ENCODE measurements at places on chromosomes 16 and 17. TPM values are rescaled to one million over a fixed set of nuclear protein-coding genes. Genes with fewer than 3 reads are reported as not detected.
A peak's percentile ranks its signal among the peaks of the same experiment; 100 is the strongest.

DNA sequence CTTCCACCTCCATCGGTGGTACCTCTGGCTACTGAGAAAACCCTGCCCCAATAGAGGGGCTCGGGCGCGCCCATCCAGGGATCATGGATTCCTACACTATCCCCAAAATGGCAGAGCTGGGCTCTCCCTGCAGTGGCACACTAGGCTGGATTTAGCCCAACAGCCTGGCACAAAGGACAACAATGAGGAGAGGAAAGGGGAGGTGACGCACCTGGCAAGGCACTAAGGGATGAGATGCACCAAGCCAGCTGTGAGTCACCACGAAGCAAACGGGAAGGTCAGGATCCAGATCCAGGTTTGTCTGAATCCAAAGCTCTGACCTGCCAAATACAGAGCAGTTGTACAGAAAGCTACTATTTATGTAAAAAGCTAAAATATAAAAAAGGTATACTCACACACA is 18.1 kb downstream of the UBE2O start:
- H3K36me3 ChIP-seq, result no peaks in the 10 kb centered on the region
- H3K27ac ChIP-seq, result no peak overlapping the region
- H3K27me3 ChIP-seq, result no peaks in the 10 kb centered on the region
- no peak overlapping the region for H3K4me3 ChIP-seq
- no peak for DNase-seq

- H3K27me3 ChIP-seq, result no peaks in the 10 kb centered on the region
- H3K4me1 ChIP-seq, result no peaks in the 10 kb centered on the region
- DNase-seq, result no peak
Measured at GRCh38 chr16:19748389-19749168, 30.5 kb downstream of the IQCK start.

DNA sequence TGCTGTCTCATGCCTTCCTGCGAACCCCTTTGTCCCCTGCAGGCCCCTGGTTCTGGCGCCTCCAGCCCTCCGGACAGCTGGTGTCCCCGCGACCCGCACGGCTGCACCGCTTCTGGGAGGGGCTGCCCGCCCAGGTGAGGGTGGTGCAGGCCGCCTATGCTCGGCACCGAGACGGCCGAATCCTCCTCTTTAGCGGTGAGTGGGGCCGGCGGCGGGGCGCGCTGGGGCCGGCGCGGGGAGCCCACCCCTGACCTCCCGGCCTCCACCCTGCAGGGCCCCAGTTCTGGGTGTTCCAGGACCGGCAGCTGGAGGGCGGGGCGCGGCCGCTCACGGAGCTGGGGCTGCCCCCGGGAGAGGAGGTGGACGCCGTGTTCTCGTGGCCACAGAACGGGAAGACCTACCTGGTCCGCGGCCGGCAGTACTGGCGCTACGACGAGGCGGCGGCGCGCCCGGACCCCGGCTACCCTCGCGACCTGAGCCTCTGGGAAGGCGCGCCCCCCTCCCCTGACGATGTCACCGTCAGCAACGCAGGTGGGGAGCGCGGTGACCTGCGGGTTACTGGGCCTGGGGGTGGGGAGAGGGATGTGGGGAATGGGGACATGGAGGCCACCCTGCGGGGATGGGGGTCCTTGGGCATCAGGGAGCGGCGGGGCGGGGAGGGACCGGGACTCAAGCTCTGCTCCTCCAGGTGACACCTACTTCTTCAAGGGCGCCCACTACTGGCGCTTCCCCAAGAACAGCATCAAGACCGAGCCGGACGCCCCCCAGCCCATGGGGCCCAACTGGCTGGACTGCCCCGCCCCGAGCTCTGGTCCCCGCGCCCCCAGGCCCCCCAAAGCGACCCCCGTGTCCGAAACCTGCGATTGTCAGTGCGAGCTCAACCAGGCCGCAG is 7.1 kb upstream of the IL32 start:
- H3K36me3 ChIP-seq, result no peaks in the 10 kb centered on the region
- H3K27ac ChIP-seq, result no peak overlapping the region
- DNase-seq, result no peak
- H3K4me3 ChIP-seq, result peak overlapping the region; percentile 43
- no peaks in the 10 kb centered on the region for H3K27me3 ChIP-seq
- H3K4me1 ChIP-seq, result no peaks in the 10 kb centered on the region

The MT4 gene
- not detected for total RNA-seq

DNA sequence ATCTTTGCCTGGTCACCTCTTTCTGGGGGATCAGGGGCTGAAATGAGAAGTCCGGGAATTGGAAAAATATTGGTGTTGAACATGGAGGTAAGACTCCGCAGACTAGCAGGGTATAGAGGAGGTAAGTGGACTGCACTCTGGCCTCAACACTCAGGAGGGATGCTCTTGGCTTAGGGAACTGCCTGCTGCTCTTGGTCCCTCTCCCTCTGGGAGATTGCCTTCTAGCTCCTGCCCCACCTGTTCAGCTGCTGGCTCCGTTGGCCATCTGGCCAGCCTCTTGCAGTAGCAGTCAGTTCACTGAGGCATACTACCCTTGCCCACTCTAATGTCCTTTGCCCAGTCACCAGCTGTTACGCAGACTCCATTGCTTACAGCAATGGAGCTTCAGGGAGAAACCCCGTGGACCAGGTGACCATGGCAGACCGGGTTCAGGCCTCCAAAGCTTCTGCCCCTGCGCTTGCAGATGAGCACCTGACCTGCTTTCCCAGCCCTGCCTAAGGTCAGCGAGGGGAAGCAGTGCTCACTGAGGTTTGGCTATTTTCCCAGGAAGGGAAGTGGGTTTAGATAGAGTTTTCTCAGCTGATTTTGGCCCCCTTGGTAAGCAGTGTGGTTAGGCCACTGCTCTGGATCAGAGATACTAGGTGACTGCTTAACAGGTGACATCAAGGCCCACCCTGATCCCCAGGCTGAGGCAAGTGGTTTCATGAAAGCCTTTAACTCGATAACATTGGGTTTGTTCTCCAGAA is 11.9 kb downstream of the CDK5RAP3 start:
- no peak overlapping the region for H3K4me3 ChIP-seq
- no peak overlapping the region for H3K27ac ChIP-seq
- peaks cover 6% of the 10 kb centered on the region for H3K36me3 ChIP-seq
- no peaks in the 10 kb centered on the region for H3K4me1 ChIP-seq
- DNase-seq, result no peak

GRCh38 chr16:59510008-59510424 is 775.9 kb upstream of the GOT2 start:
- no peaks in the 10 kb centered on the region for H3K36me3 ChIP-seq
- DNase-seq, result no peak
- H3K4me1 ChIP-seq, result no peaks in the 10 kb centered on the region

The ATP2A1 gene
- total RNA-seq, result 0.97 TPM

- no peaks in the 10 kb centered on the region for H3K36me3 ChIP-seq
- H3K27ac ChIP-seq, result no peak overlapping the region
- no peaks in the 10 kb centered on the region for H3K4me1 ChIP-seq
- no peak overlapping the region for H3K4me3 ChIP-seq
- no peaks in the 10 kb centered on the region for H3K27me3 ChIP-seq
Measured at GRCh38 chr17:146546-146945, 9.2 kb downstream of the SCGB1C2 start.

- no peak overlapping the region for H3K27ac ChIP-seq
- no peaks in the 10 kb centered on the region for H3K27me3 ChIP-seq
- H3K36me3 ChIP-seq, result no peaks in the 10 kb centered on the region
- no peaks in the 10 kb centered on the region for H3K4me1 ChIP-seq
- no peak overlapping the region for H3K4me3 ChIP-seq
Measured at GRCh38 chr17:6023036-6023831, 46.9 kb upstream of the WSCD1 start.

DNA sequence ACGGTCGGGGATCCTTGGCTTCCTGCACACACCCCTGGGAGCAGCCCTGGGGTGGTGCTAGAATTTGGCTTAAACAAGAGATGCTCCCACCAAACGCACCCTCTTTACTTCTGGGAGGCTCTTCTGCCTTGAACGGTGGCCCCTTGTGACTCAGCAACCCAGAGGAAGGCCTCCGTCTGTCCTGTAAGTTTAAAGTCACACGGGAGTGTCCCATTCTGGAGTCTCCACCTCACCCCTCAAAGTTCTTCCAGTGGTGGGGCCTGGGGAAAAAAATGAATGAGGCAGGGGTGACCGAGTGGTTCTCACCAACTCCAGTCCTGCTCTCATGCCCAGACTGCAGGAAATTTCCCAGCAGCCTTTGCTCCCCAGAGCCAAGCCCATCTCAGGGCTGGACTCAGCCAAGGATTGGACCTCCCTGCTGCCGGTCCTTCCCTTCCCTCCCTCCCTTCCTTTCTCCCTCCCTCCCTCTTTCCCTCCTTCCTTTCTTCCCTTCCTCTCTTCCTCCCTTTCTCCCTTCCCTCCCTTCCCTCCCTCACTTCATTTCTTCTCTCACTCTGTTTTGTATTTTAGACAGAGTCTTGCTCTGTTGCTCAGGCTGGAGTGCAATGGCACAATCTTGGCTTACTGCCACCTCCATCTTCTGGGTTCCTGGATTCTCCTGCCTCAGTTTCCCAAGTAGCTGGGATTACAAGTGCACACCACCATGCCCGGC is 11.4 kb downstream of the ITGAD start:
- no peaks in the 10 kb centered on the region for H3K4me1 ChIP-seq
- no peak overlapping the region for H3K4me3 ChIP-seq
- no peaks in the 10 kb centered on the region for H3K27me3 ChIP-seq
- no peaks in the 10 kb centered on the region for H3K36me3 ChIP-seq
- H3K27ac ChIP-seq, result no peak overlapping the region

All from aorta (tissue), 5 donors.